Vagina (tissue), 2 donors: ENCODE measurements at places on chromosomes 5 and 9.

DNA sequence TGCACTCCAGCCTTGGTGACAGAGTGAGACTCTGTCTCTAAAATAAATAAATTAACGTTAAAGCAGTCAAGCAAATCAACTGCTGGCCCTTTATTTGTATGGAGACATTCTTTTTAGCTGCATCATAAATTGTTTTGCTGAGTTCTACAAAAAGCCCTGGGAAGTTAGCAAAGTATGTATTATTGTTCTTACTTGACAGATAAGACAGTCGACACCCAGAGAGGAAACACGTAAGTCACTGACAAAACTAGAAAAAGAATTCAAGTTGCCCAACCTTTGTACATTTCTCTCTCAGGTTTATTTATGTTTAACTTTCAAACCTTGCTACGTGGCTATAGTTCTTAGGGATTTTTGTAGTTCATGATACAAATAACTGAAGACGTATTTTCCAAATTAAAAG is 40.4 kb upstream of the MACIR start:
- no peak for DNase-seq

GRCh38 chr9:36436909-36437308 is 36.8 kb upstream of the RNF38 start:
- no peak for DNase-seq

DNA sequence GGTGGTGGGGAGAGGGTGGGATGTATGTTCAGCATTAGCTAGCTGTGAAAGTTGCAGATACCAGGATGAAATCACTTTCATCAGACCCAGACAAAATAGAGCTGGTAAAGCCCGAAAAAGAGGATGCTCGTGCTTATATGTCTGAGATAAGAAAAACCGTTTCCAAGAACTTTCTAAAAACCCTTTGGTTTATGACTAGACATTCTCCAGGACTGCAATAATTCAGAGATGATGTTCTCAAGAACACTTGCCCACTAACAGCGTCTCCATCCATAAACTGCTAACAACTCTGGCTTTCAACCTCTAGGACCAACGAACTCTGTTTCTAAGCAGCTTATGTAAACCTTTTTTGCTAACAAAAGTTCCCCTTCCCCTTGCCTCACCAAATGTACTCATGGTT is 8.4 kb upstream of the AMACR start:
- no peak for DNase-seq

DNA sequence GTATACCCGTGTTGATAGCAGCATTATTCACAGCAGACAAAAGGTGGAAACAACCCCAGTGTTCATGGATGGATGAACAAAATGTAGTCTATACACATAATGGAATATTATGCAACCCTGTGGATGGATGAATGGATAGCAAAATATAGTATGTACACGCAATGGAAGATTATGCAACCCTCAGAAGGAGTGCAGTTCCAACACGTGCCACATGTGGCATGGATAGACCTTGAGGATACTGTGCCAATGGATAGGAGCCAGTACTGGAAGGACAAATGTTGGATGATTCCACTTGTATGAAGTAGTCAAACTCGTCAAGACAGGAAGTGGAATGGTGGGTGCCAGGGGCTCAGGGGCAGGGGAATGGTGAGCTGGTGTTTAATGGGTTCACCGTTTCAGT is 44.9 kb downstream of the PLEKHG4B start:
- DNase-seq = no peak

- DNase-seq = no peak
Measured at GRCh38 chr9:7489036-7489435, 310.5 kb downstream of the DMAC1 start.

GRCh38 chr9:113807173-113808061 is 68.7 kb upstream of the ZNF618 start:
- DNase-seq = no peak

DNA sequence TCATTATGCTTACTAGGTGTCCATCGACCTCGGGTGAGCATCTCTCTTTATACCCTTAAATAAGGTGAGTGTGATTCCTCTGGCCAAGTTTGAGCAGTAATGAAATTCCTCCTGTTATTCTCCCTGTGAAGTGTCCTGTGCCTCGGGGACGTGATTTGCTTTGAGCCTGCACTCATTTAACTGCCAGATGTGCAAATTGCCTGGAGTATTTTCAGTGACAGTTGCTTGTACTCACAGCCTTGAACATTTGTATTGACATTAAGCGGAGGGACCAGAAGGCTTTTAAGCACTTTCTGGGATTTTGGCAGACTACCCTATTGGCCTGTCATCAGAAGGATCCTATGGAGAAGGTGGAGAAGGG is 126.9 kb downstream of the DOCK2 start:
- no peak for DNase-seq

DNA sequence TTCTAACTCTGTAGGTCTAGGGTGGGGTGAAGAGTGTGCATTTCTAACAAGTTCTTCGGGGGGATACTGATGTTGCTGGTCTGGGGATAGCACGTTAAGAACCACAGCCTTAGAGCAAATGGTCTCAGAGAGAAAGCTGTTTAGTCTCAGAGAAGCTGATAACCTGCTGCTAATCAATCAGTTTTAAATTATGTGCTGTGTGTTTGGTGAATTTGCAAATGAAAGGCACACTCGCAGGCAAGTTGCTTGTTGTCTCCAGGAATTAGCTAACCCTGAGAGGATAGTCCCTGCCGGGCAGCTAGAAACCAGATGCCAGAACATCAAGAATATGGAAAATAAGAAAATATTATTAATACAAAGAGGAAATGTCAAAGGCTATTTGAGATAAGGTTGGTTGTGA is 79.2 kb downstream of the DMRT2 start:
- no peak for DNase-seq

DNA sequence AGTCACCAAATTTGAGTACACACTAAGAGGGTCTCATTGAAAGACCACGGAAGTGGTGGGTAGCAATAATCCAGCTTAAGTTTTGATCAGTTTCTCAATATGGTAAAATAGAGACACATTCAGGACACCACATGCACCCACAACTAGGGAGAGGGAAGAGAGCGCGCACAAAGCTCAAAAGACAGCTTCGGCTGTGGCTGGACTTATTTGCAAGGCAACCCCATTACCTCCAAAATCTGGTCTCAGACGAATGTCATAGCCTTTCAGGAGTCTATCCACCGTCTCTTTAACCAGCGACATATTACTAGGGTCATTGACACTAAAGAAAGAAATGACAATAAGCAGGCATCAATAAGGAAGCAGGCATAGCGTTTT is 443 bp downstream of the GABRB2 start:
- no peak for DNase-seq

DNA sequence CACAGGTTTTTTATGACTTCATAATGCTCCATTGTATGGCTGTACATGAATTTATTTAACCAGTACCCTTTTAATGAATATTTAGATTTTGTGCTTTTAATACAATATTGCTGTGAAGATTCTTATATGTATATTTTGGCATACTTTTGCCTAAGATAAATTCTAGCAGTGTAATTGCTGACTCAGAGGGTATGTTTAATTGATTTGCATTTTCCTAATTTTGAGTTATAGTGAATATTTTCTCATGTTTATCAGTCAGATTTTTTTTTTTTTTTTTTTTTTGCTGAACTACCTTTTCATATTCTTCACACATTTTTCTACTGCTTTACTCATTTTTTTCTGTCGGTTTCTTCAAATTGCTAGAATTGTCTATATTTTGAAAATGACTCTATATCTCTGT is 222.6 kb downstream of the VPS13A start:
- DNase-seq = no peak

DNA sequence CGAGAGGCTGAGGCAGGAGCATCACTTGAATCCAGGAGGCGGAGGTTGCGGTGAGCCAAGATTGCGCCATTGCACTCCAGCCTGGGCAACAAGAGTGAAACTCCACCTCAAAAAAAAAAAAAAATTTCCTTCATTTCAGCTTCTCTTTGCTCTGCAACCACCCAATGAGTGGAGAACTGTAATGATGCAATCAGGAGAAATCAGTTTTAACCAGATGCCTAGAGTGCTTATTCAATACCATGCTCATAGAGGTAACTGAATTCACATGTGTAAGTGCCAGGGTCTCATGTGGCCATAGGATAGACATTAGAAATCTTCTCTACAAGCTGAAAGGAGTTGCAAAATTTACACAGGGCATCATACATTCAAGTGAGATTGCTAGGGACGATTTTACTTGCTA is 70.6 kb downstream of the HMHB1 start:
- no peak for DNase-seq

- no peak for DNase-seq
Measured at GRCh38 chr9:68690088-68690487, 15.0 kb upstream of the PIP5K1B start.

GRCh38 chr9:15203581-15203980 is 103.4 kb downstream of the TTC39B start:
- DNase-seq = no peak

GRCh38 chr5:132020568-132021339 is 9.3 kb upstream of the ACSL6 start:
- DNase-seq = no peak

GRCh38 chr5:132205385-132206125 is 22.1 kb downstream of the P4HA2 start:
- peak; percentile 56 for DNase-seq

DNA sequence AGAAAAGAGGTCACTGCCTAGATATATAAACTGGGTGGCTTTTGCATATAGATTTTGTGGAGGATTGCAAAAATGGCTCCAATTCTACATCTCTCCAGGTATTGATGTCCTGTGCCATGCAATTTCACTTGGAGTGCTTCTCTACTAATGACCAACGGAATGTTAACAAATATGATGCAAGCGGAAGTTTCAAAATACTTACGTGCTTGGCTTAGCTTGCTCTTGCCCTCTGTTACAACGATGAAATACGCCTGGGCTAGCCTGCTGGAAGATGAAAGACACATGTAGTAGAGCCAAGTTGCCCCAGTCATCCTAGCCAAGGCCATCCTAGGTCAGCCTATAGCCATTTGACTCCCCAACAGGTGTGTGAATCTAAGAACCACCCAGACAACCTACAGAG is 3.6 kb upstream of the POC5 start:
- no peak for DNase-seq

GRCh38 chr5:5658226-5658625 is 235.7 kb downstream of the ICE1 start:
- DNase-seq = no peak

- no peak for DNase-seq
Measured at GRCh38 chr9:4678679-4679267, 596 bp upstream of the CDC37L1 start.

DNA sequence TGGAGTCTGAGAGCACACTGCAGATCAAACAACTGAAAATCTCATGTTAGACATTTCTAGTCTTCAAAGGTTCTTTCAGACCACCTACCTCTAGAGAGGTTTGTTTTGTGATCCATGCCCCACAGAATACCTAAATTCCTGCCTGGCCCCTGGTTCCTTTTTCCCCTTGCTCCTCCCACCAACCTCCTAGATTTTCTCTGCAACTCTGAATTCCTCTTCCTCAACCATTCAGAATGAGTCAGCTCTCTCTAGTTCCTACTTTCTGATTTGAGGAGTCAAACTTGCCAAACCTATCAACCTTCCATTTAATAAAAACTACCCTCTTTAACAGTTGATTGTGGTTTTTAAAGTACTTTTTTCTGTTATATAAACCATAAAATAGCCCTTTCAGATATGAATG is 83.2 kb upstream of the ZNF462 start:
- no peak for DNase-seq

DNA sequence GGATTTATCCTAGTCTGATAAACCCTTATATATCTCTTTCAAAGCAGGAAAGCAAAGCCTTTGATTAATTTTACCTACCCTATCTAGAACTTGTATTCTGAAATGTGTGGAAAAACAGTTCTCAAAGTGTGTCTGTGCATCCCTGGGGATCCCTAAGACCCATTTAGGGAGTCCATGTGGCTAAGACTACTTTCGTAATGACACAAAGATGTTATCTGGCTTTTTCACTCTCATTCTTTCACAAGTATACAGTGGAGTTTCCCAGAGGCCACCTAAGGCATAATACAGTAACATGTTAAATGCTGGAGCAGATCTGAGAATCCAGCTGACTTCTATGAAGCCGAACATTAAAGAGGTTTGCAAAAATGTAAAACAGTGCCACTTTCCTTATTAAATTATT is 54.3 kb upstream of the TNFSF15 start:
- DNase-seq = no peak
